ENCODE measurements at places on chromosomes 5 and 9.

DNA sequence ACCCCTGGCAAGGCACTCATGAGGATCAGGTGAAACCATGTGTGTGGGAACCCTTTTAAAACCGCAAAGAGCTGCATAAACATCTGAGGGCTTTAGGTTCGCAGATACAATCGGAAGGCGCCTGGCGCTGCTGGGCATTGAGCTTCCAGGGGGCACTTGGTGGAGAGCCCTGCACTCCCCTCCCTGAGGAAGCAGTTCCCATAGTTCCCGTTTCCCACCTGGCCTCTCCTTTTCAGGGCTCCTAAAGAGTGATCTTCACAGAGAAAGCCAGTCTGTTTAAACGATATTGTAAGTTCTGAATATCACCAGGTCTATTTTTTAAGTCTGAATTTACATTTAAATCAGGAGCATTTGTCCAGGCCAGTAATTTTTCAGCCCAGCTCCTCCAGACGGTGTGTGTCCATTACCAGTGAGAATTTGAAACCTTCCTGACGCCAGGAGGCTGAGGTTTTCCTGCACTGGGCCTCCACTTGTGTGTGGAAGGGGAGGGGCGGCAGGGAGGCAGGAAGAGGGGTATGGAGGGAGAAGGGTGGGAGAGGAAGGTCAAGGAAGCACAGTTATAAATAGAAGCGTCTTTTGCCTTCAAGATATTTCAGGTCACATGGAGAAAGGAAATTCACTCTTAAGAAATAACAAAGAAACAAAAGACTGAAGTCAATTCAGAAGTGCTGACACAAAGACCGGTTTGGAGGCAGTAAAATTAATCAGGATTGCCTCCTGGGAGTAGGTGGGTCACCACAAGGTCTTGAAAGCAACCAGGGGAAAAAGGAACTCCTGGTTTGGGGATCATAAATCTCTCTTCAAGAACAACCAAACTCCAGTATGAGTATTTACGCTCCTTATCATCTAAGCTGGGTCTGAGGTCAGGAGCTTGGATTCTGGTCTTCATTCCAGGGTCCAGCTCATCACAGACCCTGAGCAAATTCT is 14.3 kb upstream of the MGAT1 start:
- DNase-seq: no peak

DNA sequence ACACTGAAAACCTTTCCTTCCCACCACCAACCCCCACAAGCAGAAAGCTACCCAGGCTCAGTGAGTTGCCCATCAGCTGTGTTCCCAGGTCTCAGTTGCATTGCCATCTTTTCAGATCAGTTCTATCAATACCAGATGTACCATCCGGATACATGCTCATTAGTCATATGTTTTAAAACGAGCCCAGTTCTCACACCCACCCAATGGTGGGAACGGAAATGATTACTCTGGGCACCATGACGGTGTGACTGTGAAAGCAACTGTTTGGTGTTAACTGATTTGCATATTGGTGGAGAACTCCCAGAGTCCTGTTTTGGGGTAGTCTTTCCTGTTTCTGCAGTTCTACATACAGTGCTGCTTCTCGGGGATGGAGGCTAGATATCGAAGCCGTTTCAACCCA is 212.3 kb downstream of the TRIM36 start:
- no peak for DNase-seq

- no peak for DNase-seq
These were observed 3.7 kb downstream of the C9orf50 start for GRCh38 chr9:129617167-129617566.

DNA sequence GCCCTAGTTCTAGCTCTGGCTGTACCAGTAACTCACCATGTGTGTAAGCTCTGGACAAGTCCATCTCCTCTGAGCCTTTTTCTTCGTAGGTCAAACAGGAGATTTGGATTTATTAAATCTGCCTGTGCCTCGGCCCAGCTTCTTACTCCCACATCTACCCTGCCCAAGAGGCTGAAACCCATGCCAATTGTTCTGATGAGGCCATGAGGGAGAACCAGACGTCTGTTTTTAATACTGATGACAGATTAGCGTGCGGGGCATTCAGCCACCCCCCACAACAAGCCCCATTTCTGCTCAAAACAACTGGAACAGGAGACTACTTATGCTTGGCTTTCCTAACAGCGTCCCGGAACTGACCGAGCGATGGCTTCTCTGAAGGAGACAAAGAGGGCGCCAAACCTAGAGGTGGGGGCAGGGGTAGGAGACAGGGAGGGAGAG is 81.2 kb upstream of the TRIM32 start:
- DNase-seq: no peak

DNA sequence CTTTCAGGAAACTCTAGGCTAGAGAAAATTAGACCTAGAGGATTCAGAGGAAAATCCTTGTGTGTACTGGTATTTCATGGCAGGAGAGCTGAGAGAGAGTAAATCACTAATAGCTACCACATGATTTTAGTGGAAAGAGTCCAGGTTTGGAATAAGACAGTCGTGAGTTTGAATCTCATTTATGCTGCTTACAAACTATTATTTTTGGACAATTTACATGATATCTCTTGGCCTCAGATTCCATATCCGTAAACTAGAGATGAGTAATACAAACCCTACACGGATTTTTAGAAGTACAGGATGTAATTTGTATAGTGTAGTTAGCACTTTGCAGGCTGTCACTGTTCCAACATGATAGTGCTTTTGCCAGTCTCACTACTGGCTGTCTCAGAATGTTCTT is 2.7 kb downstream of the IL31RA start:
- DNase-seq: no peak

GRCh38 chr5:153523831-153524230 is 33.4 kb downstream of the GRIA1 start:
- DNase-seq: no peak

Measured in CD4-positive, alpha-beta T cell (primary cell).